ENCODE measurements at places on chromosomes 6 and 20.

GRCh38 chr6:111220383-111221031 is 133.2 kb downstream of the SLC16A10 start:
- no peak for DNase-seq

DNA sequence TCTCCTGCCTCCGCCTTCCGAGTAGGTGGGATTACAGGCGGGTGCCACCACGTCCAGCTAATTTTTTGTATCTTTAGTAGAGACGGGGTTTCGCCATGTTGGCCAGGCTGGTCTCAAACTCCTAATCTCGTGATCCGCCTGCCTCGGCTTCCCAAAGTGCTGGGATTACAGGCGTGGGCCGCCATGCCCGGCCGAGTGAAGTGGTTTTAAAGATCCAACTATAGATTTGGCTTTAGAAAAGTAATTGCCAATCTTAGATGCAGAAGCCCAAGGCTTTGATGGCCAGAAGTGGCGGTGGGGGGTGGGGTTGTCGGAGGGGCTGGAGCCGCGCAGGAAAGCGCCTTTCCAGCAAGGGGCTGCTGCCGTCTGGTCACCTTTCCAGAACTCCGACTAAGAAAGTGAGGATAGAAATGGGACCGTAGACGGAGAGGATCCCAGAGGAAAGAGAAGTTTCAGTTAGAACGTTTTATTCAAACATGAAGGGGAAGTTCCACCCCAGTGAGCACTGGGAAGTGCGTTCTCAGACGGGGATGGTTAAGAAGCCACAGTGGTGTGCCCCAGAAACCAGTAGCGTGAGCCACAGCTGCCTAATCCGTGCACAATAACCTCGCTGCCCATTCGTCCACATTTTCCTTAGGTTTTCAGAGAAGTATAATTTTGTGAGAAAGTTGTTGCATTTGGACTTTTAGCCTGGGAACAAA is 69.7 kb downstream of the DLL1 start:
- DNase-seq: no peak

GRCh38 chr20:63950701-63951397 is 5.4 kb downstream of the UCKL1 start:
- peak; percentile 85 for DNase-seq

- DNase-seq: no peak
These were observed 37.9 kb upstream of the RNF217 start for GRCh38 chr6:124924333-124924759.

DNA sequence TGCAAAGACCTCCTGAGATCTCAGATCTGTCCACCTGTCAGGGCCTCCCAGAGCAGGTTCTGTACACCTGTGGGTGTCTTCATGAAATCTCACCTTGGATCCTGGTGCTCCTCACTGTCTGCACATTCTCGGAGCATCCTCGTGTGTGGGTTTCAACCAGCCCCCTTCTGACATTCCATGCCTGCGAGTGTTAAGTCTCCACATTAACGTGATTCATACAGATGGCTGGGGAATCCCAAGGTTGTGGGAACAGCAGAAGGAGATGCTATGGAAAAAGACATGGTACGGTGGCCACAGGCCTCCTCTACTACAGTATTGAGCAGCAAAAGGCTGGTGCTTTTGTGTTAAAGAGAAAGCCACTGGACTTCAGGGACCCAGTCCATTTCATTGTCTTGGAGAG is 556.5 kb downstream of the DHX35 start:
- no peak for DNase-seq

DNA sequence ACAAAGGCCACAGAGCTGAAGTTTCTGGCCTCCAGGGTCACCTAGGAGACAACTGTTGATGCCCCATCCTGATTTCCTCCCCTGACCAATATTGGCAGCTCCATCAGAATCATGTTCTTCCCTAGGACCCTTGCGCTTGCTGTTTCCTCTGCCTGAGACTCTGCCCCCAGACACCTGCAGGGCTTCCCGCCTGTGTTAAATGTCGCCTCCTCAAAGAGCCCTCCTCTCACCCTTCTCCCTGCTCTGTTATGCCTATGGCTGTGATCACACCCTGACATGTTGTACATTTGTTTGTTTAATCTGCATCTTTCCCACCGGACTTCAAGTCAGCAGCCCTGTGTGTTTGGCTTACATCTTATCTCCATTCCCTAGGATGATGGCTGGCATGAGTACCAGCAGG is 30.1 kb downstream of the DLGAP4 start:
- DNase-seq: peak; percentile 62

- no peak for DNase-seq
These were observed 160.1 kb downstream of the SIM1 start for GRCh38 chr6:100304575-100304974.

- DNase-seq: peak; percentile 87
These were observed 257.8 kb upstream of the KCNQ5 start for GRCh38 chr6:72363844-72364740.

GRCh38 chr20:8903655-8904605 is 165.0 kb upstream of the PLCB4 start:
- DNase-seq: no peak

- no peak for DNase-seq
These were observed 14.4 kb downstream of the ARMC2 start for GRCh38 chr6:108862479-108863191.

- DNase-seq: no peak
These were observed 11.6 kb downstream of the CCN6 start for GRCh38 chr6:112065426-112065986.

DNA sequence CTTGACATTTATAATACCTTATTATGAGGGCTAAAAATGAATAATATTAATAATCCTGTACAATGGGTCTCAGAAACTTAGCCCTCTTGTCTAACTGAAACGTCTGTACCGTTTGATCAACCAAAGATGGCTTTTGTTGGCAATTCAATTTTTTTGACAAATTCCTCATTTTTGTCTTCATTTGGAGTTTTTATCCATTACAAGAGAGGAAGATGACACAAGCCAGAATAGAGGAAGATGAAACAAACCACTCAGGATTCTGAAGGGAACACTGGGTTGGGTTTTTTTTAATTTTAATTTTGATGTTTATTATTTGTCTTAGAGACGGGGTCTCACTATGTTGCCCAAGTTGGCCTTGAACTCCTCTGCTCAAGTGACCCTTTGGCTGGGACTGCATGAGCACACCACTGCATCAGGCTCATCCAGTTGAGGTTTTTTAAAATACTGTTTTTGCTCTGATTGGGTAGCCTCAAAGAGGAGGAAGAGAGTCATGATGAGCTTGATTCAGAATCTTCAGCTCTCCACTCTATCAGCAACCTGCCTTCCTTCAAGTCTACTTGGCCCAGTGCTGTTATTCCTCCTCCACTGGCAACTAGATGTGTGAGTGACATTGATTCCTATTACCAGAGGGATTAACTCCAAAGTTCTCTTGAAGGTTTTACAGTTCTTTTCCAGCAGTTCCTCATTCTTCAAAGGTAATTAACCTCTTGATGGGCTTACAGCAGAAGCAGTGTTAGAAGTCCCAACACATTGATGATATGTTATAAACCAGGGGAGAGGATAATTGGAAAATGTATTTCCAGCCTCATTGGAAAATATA is 71.3 kb downstream of the ATXN1 start:
- no peak for DNase-seq

GRCh38 chr6:20875369-20875963 is 341.2 kb downstream of the CDKAL1 start:
- no peak for DNase-seq

- DNase-seq: no peak
These were observed 249.5 kb downstream of the SOX4 start for GRCh38 chr6:21842875-21843645.

DNA sequence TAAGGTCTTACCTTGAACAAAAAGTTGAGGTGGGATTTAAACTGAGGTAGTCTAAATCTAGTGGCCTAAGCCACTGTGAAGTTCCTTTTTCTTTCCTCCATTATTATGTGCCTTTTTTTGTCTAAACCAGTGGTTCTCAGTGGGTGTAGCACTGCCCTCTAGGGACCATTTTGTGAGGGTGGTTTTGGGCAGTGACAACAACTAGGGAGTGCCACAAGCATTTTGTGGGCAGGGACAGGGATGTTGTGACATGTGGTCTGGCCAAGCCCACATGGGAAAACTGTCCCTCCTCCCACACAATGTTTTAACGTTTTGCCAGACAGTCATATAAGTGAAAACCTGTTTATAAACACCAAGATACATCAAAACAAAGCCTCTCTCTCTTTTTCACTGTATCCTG is 899.4 kb upstream of the FLRT3 start:
- no peak for DNase-seq

- no peak for DNase-seq
These were observed 38.1 kb downstream of the RNF144B start for GRCh38 chr6:18425218-18425617.

DNA sequence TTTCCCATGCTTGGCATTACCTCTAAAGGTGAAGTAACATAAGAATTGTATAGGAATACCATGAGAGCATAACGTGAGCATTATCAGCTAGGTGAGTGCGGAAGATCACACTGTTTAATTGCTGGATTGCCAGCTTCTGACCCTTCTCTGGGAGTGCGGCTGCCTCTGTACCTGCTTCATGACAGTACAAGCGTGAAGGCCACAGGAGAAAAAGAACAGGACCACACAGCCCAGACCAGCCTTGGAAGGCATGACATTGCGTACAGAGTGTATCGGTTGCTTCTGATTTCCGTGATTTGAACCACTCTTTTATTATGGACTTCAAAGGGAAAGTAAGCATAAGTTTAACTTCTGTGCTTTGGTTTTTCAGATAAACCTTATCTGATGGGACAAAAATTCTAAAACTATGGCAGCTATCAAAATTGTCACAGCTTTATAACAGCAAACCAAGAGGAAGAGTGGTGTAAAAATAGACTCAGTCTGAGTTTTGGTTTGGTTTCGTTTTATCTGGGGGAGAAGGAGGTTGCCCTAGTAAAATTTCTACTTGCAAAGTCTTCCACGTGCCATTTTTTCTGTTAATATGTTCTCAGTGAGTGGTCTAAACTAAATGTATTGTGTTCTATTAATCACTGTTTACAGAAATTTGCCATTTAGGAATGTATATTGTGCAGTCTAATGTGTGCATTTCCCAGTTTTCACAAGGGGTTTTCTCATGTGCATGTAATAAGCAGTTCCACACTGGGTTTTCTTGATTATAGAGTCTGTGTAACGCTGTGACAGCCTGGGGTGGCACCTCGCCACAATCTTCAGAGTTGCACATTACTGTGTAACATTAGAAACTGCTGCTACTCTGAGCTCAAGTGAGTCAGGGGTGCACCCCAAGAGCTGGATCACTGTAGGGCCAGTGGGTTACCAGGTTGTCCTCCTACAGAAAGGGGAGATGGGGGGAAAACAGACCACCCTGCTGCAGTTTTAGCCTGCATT is 97.3 kb downstream of the RPP40 start:
- no peak for DNase-seq

DNA sequence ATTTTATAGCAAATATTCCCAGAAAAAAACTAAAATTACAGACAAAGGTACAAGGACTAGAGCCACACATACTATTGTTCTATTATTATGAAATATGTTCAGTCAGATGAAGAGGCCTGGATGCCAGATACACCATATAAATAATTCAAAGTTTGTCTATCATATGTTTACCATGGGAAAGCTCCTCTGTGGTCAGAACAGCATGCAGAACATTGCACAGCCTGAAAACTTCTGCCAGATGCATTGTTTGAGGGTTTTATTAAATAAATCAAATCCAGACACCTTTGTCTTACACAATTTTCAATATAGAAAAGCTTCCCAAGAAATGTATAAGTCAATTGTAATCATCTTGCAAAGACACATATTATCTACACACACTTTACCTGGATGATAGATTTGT is 35.0 kb upstream of the COL21A1 start:
- no peak for DNase-seq

DNA sequence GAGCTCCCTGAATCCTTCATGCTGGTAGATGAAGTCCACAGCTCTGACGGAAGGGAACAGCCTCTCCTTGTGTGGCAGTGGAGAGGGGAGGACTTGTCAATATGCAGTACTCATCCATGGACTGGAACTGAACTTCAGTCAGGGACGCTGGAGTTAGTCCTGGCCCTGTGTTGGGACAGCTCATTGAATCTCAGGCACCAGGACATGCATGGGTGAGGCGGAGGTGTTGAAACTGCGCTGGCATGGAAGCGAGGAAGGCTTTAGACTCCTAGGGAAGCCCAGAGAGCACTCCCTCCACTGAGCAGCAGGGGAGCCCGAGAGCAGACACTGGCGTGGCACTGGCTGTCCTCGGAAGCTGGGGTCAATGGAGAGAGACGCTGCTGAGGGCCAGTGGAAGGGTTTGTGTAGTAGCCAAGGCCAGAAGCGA is 161.3 kb upstream of the GGTLC1 start:
- no peak for DNase-seq

DNA sequence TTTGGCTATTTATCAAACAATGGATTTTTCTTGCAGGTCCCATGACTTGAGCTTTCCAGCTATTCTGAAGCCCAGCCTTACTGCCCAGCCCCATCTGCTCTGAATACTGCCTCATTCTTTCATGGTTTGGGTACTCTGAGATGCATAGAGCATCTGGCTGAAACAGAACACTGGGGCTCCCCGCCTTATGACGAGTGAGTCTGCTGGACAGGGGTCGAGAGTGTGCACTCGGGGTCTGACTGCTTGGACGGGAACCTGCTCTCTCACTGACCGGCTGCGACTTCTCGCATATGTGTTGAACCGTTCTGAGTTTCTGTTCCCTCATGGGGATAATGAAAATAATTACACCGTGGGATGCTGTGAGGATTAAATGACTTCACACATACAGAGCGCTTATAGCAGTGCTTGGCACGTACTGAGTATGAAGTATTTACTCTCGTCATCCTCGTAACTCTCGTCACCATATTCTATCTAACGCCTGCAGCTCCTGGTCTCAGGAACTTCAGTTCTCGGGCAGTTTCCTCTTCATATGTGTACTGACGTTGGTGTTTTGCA is 59.5 kb upstream of the MPC1 start:
- no peak for DNase-seq

- DNase-seq: no peak
These were observed 13.2 kb downstream of the OTOR start for GRCh38 chr20:16761305-16761829.

GRCh38 chr6:63660757-63661156 is 25.2 kb downstream of the PHF3 start:
- no peak for DNase-seq

GRCh38 chr6:23562554-23562953 is 563.5 kb upstream of the NRSN1 start:
- no peak for DNase-seq

DNA sequence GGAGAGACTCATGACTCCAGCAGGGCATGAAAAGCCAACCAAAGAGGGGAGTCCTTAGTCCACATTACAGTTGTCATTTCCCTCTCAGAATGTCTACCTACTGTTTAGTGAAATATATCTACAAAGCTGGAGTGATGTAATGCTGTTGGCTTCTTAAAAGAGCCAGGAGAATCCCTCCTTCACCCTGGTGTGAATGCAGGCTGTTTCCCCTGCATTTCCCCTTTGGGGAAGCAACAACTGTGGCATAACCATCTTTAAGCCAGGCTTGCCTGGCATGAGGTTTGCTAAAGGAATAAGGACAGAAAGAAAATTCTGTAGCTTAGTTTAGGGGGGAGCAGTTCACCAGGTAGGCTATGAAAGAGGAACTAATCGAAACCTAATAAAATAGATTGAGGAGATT is 129.5 kb downstream of the CRYBG1 start:
- no peak for DNase-seq
